ENCODE measurements at places on chromosomes 12 and 14.
A peak's percentile ranks its signal among the peaks of the same experiment; 100 is the strongest.

DNA sequence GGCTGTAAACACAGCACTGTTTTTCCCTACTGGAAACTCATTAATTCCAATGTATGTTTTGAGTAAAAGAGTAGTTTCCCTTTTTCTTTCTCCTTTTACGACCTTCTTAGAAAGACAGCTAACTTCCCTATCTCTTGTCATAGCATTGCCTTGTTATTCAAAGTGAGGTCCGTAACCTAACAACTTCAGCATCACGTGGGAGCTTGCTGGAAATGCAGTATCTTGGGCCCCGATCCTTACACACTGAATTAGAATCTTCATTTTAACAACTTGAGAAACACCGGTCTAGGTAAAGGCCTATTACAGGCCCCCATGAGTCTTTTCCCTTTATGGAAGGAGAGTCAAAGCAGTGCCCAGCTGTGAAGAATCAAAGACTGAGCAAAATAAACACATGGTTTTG, 230.7 kb upstream of the PRKD1 start:
- no peak for DNase-seq

DNA sequence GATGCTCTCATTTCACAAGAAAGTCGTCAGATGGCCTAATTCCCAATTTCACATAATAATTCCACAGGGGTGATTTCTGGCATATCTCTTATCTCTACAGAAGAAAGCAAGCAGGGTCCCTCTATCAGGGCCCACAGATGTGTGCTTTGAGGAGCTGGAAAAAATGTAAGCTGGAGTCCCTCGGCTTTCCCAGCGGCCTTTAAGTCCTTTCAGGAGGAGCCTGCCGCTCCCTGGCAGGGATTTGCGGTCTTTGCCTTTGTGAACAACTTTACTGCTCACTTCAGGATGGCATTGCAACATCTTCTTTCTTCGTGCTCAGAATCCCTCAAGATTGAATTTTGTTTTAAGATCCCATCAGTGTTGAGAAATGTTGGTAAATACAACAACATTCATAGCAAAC, 83.0 kb downstream of the FZD10 start:
- DNase-seq: no peak

GRCh38 chr12:106975993-106976658, 10.8 kb downstream of the MTERF2 start:
- no peak for DNase-seq

GRCh38 chr12:124024263-124024678, 51.3 kb downstream of the ZNF664 start:
- no peak for DNase-seq

DNA sequence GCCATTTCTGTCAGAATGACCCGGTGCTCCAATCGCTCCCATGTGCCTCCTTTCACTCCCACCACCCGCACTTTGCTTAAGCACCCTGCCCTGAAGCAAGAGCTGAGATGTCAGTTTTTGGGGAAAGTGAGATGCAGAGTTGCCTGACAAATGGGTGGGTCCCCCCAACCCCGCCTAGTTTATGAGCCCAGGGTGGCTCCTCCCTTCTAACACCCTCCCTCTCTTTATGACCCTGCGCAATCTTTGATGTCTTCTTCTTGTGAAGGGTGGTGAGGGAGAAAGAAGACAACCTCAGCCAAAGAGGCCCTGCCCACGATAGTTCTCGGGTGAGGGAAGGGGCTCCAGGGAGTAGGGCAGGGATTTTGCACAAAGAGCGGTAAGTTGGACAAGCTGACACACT, 89.5 kb upstream of the HOXC13 start:
- DNase-seq: no peak

GRCh38 chr12:118418385-118419057, 42.2 kb downstream of the SUDS3 start:
- no peak for DNase-seq

DNA sequence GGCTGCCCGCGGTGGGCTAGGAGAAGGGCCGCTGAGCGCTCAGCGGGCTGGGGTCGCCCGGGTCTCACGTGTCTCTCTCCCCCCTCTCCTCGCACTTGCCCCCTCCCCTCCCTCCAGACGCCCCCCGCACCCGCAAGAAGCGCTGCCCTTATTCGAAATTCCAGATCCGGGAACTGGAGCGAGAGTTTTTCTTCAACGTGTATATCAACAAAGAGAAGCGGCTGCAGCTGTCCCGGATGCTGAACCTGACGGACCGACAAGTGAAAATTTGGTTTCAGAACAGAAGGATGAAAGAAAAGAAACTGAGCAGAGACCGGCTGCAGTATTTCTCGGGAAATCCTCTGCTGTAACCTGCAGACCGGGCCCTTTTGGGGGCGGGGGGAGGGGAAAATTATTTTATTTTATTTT, 314 bp upstream of the HOTAIR start:
- no peak for DNase-seq

DNA sequence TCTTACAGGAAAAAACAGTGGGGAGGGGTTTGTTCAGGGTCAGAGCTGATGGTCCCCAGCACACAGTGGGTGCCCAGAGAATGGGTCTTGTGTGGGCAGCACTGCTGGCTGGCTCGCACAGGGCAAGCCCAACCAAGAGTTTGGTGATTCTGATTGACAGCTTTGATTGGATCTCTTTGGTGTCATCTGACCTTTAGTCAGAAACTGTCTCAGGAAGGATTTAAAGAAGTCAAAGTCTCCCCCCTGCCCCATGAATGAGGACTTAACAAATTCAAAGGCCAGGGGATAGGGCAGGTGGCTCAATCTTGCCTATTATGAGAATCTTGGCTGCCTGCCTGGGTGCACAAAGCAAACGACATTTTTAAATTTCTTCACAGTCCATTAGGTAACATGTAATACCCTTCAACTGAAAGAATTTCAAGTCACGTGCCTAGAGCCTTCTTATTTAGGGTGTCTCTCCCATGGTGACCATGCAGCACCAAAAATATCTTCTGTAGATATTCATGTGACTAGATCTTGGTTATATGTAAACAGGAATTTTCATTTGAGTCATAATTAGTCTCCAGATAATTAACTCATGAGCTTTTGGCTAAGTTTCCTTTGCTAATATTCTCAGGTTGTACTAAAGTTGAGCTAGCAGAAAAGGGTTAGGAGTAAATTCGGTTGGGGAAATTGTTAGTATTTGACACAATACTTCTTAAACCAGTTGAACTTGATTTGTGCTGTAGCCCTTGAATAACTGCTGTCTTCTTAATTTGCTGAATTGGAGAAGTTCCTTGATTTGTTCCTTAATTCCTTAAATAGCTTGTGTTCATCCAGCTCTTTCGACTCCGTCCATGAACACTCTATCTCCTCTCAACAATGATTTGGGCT, 54.5 kb upstream of the HECTD1 start:
- DNase-seq: peak; percentile 20

DNA sequence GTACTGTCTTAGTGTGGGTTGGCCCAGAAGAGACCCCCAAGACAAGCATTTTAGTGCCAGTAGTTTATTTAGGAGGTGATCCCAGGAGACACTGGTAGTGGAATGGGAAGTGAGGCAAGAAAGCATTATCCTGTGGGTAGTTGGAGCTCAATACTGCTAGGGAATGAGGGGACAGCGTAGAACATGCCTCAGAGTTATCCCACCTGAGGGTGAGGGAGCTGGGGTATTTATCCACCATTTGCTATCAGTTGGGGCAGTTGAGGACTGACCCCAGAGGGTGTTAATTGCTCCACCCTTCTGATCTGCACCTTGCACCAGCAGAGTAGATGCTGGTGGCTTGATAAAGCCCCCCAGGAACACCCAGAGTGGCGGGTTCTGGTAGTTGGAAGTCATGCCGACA, 37.9 kb downstream of the RHOF start:
- DNase-seq: no peak

DNA sequence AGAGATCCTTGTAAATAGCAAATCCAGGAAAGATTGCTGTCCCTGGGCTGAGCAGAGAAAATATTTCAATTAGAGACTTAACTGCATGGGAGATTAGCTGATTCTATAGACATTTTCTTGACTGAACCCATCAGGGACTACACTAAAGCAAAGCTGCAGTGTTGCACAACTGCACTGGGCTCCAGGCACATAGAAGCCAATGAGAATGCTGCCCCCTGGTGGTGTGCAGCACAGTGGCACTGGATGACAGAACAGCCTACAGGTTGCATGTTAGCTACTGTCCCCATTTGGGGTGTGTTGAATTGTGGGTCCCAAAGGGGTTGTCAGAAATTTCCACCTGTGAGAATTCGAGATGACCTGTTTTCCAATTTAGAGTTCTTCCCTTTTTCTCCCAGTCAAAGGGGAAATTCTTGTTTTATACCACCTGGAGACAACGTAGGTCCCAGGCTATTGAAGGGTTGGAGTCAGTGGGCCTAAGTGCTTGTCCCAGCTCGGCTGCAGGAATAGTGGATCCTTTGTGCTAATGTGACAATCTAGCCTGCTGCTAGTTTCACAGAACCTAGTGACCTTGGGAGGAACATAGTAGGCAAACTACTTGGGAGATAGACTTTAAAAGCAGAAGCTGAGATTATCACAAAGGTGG, 114.7 kb downstream of the SLC8A3 start:
- DNase-seq: peak; percentile 69

GRCh38 chr12:114412825-114413749, 7.1 kb upstream of the TBX5 start:
- no peak for DNase-seq

DNA sequence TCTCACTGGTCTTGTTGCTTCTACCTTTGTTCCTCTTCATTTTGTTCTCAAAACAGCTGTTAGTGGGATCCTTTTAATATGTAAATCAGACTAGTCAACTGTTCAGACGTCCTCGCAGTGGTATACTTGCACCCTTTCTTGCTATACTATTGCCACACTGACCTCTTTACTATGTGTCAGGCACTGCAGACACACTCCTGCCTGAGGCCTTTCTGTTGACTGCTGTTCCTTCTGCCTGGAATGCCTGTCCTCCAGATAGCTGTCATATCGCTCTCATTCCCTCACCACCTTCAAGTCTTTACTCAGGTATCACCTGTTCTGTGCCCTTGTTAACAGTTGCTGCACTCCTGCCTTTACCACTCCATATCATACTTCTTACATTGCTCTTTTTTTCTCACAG, 90.0 kb upstream of the TMEM263 start:
- no peak for DNase-seq

DNA sequence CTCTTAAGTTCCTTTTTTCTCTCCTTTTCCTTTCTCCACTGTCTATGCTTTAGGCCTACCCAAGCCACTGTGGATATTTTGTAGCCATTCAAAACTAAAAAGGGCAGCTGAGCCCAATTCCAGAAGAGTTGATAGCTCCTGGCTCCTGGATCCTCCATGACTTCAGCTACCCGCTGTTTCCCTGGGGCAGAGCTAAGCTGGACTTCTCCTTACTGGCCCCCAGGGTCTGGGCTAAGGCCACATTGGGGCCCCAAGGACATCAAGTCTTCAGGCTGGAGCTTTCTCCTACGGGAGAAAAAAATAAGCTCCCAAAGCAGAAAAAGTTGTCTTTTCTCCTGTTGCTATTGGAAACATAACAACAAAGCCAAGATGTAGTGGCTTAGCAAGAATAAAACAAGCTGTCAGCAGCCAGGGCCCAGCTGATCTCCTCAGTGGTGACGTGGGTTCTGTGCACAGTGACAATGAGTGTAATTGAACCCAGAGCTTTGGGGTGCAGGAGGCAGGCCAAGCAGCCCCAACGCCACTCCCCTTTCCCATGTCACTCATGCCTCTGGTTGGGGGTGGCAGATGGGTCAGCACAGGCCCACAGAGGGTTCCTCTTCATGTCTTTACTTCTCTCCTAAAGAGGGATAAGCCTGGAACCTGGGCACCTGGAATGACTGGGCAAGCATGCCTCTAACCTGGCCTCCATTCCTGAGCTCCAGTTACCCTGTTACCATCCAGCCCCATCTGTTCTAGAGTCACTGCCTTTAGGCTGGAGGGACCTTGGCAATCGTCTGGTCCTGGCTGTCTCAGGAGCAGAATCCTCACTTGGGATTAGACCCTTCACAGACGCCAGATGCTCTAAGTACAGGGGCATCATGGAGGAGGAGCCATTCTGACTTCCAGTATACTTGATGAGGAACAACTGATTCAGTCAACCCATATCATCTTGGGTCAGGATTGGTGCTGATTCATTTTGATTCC, 171.2 kb downstream of the ZFP36L1 start:
- DNase-seq: no peak

DNA sequence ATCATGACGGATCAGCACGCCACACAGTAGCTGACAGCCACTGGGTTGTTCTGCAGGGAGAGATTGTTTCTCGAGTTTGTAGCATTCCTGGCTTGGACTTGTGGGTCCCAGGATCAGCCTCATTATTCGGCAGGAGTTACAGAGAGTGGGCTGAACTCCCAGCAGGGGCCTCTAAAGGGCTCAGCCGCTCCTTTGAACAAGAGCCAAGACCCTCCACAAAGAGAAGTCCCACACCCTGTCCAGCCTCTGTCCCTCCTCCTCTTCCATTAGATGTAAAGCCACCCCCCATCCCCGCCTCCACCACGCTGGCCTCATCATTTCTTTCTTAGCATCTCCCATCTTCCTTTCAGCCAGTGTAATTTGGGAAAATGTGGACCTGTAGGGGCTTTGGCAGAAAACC, 96.7 kb upstream of the HSPB8 start:
- no peak for DNase-seq

- DNase-seq: no peak
Observed at GRCh38 chr12:109921982-109922381, 21.9 kb downstream of the TCHP start.

DNA sequence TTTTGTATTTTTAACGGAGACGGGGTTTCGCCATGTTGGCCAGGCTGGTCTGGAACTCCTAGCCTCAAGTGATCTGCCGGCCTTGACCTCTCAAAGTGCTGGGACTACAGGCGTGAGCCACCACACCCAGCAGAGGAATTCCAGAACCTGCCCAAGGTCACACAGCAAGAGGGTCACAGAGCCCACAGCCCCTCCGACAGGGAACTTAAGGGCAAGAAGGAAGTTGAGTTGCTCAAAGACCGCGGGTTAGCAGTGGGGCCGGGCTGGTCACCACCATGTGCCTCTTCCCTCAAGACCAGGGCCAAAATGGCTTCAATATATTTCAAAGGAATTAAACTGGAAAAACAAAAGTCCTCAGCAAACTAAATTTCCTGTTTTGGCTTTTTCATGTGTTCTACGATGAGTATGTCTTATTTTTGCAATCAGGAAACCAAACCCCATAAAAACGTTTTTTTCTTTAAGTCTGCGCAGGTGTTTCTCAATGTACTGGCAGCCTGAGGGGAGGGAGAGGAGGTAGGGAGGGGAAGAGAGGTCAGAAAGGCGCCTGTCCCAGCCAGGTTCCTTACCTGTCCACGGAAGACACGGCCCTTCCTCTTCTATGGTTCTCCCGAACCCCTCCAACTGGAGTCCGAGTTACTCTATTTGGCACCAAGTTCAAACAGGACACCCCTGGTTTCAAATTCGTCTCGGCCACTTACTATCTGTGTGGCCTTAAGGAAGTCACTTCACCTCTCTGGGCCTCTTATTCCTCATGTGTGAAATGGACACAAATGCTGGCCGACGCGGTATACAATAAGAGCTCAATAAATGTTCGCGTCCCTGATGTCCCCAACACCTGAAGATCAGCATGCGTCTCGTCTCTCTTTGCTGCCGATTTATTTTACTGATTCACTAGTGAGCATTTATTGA, 778 bp downstream of the SLC8B1 start:
- DNase-seq: no peak

Data from NCI-H146 (cell line).